ENCODE measurements at places on chromosomes 11 and 22.
A peak's percentile ranks its signal among the peaks of the same experiment; 100 is the strongest.

- DNase-seq, result no peak
Observed at GRCh38 chr11:77372726-77373125, 71.2 kb upstream of the GDPD4 start.

GRCh38 chr11:13189561-13190426, 87.8 kb upstream of the BMAL1 start:
- DNase-seq, result no peak

DNA sequence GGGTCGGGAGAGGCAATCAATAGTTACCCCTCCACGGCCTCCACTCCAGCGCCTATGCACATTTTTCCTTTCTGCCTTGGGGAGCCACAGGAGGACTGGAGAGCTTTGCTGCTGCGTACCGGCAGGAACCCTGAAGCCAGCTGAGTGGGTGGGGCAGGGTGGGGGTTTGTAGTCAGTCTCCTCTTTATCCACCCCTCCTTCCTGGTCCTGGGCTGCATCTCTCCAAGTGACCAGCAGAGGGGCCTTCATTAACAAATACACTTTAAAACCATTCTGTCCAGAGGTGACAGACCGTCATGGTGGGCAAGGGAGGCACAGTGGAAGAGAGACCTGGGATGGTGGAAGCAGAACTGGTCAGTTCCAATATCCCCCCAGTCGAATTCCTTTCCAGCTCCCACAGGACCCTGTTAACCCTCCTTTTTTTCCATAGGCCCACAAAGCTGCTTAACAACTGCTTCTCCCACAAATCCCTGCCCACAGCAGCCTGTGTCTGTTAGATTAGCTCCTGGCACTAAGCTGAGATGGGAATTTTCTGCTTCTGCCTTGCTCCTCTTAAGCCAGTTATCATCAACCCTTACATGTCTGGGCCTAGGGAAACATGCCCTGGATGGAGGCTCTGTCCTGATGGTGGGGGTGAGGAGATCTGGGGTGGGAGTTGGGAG, 3.9 kb upstream of the ABCG4 start:
- DNase-seq, result peak; percentile 28

DNA sequence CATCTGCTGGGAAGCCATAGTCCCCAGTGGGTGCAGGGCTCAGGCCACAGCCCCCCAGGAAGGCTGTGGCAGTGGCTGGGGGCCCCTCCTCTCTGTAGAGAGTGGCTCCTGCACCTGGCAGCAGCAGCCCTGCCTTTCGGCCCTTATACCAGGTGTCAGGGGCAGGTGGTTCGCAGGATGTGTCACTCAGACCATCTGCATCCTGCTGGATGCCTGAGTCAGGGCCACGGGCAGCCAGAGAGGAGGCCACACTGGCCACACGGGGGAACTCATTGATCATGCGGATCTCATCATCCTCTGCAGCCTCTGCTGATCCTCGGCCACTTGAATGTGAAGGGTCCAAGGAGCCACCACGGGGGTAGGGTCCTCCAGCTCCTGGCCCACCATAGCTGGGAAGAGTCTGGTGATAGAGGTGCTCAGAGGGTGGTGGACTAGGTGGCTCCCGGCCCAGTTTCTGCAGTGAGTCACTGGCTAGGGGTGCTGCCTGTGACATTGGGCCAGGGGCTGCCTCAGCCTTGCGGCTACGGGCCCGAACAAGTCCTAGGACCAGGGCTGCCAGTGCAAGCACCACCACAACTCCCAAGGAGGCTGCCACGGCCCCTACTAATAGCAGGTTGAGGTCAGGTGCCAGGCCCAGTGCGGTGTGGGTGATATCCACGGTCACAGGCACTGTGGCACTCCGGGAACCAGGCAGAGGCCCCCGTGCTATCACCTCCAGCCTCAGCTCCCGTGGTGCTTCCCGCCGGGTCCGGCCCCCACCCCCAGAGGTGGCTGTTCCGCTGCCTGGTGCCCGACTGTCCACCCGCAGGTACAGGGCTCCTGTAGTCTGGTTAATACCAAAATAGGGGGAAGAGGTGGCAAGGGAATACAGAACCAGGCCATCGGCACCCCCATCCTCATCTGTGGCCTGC, 3.3 kb upstream of the TPP1 start:
- no peak for DNase-seq

DNA sequence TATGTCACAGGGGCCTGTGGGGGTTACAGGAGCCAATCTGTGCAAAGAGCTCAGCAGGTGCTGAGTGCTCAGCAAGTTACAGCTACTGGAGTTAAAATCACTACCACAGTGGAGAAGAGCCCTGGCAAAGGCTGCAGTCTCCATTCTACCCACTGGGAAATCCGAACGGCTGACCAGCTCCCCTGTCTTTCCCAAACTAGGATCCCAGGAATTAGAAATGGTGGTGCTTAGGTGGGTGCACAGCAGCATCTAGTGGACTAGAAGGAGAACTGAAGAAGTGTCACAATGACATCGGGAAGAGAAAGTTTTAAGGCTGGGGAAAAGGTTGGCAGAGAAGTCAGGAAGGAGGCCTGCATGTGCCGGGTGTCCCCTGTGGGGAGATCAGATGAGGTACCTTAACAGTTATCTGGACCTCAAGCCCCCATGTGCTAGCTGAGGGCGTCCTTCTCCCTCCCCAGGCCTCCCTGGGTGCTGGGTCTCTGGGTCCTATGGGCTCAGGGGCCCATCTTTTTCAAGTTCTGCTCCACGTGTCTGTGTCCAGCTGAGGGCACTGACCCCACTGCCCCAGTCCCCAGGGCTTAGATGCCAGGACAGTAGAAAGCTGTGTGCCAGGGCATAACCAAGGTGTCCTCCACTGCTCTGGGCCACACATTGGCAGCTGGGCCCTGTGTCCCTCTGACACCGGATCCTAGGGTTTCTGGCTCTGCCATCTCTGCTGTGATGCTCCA, 1.9 kb downstream of the PIWIL3 start:
- DNase-seq, result no peak

- DNase-seq, result no peak
Observed at GRCh38 chr11:118572981-118573550, 857 bp downstream of the ARCN1 start.

DNA sequence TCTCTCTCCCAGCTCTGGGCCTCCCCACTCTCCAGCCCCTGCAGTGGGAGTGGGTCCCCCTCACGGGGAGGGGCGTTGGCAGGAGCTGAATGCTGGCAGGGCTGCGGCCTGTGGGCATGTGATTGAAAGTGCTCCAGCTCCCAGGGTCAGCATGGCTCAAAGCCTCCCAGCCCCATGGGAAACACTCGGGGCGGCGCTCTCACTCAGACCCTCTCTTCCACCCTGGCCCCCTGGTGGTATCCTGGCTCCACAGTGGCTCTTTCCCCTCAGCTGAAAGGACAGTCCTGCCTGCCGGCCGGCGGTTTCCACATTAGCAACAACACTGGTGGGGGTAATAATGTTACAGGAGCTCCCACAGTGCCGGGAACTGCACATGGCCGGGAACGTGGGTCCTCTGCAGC, 35.5 kb downstream of the POLR3H start:
- DNase-seq, result no peak

DNA sequence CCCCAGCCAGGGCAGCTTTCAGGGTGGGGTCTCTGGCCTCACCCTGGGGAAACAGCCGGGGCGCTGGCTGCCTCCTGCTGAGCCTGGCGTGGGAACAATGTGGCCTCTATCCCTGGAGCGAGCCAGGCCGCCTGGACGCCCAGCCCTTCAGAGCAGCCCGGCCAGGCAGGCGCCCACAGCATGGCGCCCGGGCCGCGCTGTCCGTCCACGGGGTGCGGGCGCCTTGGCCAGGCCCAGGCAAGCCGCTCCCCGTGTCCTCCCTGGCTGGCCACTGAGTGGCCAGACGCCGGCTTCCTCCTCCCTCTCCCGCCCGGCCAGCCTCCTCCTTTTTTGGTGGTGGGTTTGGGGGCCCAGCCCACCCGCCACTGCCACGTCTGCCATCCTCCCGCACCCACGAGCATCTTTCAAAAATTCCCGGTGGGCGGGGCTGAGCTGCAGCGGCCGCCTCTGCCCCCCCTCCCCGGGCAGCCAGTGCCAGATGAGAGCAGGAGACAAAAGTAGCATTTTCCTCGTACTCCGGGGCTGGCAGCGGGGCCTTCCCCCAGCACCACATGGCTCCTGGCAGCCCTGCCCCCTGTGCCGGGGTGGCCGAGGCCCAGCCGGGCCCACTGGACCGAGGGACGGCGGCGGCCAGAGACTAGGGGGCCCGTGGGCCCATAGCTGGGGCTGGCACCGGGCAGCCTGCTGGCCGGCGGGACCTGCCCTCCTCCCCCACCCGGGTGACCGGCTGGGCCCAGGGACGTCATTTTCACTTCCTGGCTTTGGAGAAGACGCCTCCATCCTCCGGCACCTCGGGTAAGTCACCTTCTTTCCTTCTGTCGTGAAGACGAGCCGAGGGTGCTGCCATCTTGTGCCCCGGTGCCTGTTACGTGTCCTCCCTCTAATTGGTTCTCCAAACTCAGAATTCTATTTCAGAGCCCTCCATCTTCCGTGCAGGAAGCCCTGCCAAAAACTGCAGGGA, 70.2 kb upstream of the PPARA start:
- DNase-seq, result no peak

GRCh38 chr11:24642648-24643047, 145.8 kb downstream of the LUZP2 start:
- DNase-seq, result no peak

DNA sequence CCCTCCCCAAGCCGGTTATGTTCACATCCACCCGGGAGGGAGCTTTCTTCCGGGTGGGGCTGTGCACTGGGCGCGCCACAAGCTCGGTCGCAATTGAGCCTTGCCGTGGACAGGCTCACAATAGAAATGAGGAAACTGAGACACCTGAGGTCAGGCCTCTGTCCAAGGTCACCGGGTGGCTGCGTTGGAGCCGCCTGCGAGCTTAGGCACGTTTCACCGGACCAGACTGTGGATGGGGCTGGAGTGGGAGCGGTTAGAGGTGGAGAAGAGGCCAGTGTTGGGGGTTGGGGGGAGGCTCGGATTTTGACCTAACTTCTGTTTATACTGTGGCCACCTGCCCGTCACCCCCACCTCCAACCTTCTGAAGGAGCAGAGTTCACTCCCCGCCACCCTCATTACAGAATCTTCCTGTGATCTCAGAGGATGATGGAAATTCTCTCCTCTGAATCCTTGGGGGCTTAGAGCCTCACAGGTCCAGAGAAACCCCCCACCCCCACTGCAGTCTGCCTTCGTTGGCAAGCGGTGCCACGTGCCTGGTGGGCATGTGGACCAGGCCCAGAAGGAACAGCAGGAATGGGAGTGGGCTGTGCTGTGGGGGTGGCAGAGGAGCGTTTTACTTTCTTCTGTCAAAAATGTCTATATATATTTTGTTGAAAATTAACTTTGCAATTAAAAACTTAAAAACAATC, 631 bp upstream of the NPTXR start:
- DNase-seq, result no peak

- no peak for DNase-seq
Observed at GRCh38 chr11:1559111-1559951, 12.7 kb downstream of the DUSP8 start.

DNA sequence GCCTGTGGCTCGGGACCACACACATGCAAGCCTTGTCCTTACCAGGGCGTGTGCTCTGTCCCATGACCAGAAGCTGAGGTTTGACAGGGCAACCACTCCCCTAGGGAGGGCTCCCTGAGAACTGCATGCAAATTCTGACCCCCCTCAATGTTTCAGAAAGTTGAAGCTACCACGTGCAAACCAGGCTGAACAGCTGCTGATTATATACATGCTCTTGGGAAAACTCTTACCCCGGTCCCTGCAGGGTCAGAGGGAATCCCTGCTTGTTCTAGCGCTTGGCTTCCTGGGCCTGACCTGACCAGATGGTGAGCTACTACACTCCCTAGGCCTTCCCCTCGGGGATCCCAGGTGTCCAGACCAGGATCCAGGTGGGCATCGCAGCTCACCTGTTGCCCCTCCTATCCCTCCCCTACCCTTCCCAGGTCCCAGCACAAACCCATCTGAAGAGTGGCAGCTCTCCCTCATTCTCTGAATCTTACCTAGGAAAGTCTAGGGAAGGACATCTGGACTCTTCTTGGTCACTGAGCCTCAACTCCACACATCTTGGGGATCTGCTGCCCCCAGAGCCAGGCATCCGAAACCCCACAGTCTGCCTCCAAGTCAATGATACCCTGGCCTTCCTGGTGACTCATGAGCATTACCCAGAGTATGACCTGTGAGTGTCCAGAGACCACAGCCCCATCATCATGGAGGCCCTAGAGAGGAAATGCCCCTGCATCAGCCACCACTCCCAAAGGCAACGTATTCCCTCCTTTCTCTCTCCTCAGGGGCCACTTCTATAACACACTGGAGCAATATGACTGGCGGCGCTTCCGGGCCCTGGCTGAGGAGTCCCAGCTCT, 61.5 kb downstream of the BTG4 start:
- DNase-seq, result no peak

DNA sequence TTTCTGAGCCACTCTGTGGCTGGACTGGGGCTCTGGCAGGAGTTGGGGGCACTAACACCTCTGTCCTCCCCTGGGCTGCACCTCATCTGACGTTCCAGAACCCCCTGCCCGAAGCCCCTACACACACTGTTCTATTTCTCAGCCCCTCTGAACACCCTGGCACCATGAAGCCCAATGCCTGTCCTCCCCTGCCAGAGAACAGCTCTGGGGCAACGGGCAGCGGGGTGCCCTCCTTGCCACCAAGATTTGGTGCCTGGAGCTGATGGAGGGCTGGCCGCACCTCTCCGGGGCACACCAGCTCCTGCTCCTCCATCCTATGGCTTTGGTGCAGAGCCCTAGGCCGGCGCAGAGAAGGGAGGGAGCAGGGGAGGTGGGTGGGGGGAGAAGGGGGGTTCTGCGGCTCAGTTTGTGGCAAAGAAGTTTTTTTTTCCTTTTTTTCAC, 16.3 kb downstream of the DUSP8 start:
- DNase-seq, result no peak

GRCh38 chr11:4522752-4523151, 22.2 kb upstream of the OR52M1 start:
- DNase-seq, result no peak

DNA sequence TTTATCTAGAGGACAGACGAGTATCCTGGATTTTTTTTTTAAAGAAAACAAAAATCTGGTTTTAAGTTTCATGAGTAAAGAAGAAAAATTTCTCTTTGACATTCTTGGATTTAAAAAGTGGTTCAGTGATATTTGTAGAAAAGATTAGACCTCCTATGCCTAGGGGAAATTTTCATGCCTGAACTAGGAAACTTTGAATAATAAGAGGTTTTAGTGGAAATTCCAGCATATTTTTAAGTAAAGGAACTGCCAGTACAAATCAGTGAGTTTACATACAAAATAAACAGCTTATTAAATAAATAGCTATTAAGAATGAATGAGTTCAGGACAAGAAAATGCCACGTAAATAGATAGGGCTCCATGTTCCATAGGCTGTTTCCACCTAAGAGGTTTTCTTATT, 17.5 kb downstream of the JAM3 start:
- DNase-seq, result no peak

GRCh38 chr22:36377022-36377631, 10.6 kb downstream of the MYH9 start:
- DNase-seq, result no peak

- no peak for DNase-seq
Observed at GRCh38 chr11:18599739-18600230, at the start of gene MISFA. MISFA (plus strand) TSS chr11:18599789; CDS start chr11:18599929, 140 bp downstream.

- no peak for DNase-seq
Observed at GRCh38 chr11:134632347-134633119, 220.5 kb upstream of the B3GAT1 start.

GRCh38 chr11:118065384-118065783, 11.5 kb upstream of the TMPRSS4 start:
- DNase-seq, result no peak
